ENCODE measurements at places on chromosomes 5 and 9.

DNA sequence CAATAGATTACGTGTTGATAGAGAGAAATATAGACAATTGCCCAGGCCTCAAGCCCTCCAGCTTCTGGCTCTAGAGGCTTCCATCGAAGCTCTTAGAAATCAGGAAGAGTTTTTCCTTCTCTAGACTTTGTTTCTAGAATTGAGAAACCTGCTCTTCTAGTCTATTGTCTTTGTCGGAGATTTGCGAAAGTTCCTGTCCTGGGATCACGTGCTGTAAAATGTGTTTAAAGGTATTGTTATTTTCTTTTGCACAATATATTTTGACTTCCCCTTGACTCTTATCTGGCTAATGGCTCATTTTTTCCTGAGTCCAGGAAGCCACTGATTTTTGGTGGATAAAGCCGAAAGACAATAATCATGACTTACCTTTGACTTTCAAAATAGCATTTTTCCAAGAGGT lies 32.1 kb downstream of the IRX2 start:
- no peak for DNase-seq

DNA sequence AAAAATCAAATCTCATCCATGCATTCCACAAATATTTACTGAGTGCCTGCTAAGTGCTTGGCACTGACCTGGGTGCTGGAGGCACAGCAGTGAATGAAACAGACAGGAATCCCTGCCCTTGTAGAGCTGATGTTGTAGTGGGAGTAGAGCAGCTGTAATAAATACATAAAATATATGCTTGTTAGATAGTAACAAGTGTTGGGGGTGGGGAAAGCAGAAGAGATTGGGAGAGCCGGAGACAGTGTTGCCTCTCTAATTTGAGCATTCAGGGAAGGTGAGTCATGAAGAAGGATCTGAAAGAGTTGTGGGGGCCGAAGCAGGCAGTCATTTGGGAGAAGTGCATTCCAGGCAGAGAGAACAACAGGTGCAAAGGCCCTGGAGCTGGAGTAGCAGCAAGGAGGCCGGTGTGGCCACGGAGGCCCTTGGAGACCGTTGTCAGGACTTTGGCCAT lies 97.9 kb downstream of the ZNF618 start:
- DNase-seq, result peak; percentile 29

- no peak for DNase-seq
Observed at GRCh38 chr5:428219-428618, 14.8 kb upstream of the EXOC3 start.

GRCh38 chr5:324736-325612 lies 3.5 kb downstream of the AHRR start:
- DNase-seq, result no peak

DNA sequence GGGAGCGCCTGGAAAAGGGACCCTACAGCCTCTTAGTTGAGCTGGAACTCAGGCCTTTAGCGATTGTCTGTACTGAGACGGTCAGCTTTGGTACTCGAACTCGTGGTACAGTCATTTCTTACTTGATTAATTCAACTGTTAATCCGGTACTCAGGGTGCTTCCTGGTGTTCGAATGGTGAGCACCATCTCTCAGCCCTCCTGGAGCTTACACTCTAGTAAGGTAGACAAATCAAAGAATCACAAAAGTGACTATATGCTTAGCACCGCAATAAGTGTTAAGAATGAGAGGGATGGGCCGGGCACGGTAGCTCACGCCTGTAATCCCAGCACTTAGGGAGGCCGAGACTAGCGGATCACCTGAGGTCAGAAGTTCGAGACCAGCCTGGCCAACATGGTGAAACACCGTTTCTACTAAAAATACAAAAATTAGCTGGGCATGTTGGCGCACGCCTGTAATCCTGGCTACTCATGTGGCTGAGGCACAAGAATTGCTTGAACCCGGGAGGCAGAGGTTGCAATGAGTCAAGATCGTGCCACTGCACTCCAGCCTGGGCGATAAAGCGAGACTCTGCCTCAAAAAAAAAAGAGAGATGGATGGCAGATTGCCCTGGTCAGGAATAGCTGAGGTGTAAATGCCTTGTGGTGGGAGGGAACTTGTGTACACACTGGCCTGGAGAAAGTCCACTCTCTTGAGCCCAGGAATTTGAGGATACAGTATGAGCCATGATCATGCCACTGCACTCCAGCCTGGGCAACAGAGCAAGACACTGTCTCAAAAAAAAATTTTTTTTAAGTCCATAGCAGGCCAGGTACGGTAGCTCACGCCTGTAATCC lies 981 bp downstream of the TCOF1 start:
- DNase-seq, result peak; percentile 8

GRCh38 chr5:109825450-109825849 lies 135.7 kb downstream of the MAN2A1 start:
- peak; percentile 70 for DNase-seq

- DNase-seq, result no peak
Observed at GRCh38 chr5:14254686-14255085, 111.5 kb downstream of the TRIO start.
